GM23248 (cell line): ENCODE measurements at places on chromosomes 2 and 18. TPM values are rescaled to one million over a fixed set of nuclear protein-coding genes. Genes with fewer than 3 reads are reported as not detected.
A peak's percentile ranks its signal among the peaks of the same experiment; 100 is the strongest.

GRCh38 chr2:112782234-112782799, 2.0 kb downstream of the IL1A start:
- no peak for DNase-seq

DNA sequence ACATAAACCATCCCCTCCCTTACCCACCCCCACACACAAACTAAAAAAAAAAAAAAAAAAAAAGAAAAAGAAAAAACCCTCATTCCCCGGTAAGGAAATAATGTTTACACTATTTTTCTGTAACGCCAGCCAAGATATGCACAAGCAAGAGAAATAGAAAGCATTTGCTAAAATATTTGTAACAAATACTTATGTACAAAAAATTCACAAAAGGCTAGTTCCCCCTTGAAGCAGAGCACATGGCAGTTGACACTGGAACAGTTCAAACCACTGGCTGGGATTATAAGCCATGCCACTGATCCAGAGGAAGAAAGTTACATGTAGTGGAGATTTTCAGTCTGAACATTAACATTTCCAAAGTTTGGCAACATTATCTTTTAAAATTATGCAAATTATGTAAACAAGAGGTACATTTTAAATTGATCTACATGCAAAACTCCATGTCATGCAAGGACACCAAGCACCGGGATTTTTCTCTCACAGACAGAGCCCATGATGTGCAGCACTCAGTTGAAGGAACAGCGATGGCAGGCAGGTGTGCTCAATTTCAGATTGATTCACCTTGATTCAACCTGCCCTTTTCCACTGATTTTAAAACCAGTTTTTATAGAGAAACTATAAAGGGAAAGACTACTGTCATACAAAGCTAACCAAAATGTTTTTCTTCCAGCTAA, 21.4 kb downstream of the PNO1 start:
- DNase-seq, result no peak

Gene CPLX4
- total RNA-seq, result not detected in 2 replicates

GRCh38 chr18:6785001-6785400, 55.5 kb downstream of the ARHGAP28 start:
- no peak for DNase-seq

GRCh38 chr2:60520917-60521539, 32.4 kb downstream of the BCL11A start:
- no peak for DNase-seq

Gene CD8B2
- total RNA-seq, result not detected in 2 replicates

GRCh38 chr2:240839152-240840143, 19.4 kb upstream of the KIF1A start:
- DNase-seq, result no peak

GRCh38 chr2:28658369-28658768, 93.3 kb upstream of the PPP1CB start:
- peak; percentile 68 for DNase-seq

GRCh38 chr2:159232456-159233170, 53.9 kb downstream of the WDSUB1 start:
- no peak for DNase-seq

DNA sequence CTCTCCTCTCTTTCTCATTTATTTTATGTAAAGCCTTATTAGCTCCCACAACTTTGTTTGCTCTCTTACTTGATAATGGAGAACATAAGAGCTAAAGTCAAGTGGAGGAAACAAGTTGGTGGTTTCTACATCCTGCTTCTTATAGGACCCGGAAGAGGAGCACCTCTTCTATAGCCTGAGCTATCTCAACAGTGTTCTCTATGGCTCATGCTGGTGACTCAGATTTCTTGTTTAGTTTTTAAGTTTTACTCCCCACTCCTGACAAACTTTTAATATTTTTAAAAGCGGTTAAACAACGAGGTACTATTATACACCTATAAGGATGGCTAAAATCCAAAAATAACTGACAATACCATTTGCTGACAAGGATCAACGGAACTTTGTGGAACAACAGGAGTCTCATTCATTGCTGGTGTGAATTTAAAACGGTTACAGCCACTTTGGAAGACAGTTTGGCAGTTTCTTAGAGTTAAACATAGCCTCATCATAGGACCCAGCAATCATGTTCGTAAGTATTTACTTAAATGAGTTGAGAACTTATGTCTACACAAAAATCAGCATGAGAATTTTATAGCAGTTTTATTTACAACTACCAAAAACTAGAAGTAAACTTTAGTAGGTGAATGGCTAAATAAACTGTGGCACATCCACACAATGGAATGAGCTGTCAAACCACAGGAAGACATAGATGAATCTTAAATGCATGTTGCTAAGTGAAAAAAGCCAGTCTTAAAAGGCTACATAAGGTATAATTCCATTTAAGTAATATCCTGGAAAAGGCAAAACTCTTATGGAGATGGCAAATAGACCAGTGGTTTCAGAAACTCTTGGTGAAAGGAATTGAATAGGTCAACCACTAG, 12.7 kb upstream of the CDC42EP3 start:
- DNase-seq, result no peak

- DNase-seq, result no peak
Measured at GRCh38 chr2:165369898-165370296, 99.6 kb upstream of the CSRNP3 start.

Gene UGT1A4
- not detected in 2 replicates for total RNA-seq

DNA sequence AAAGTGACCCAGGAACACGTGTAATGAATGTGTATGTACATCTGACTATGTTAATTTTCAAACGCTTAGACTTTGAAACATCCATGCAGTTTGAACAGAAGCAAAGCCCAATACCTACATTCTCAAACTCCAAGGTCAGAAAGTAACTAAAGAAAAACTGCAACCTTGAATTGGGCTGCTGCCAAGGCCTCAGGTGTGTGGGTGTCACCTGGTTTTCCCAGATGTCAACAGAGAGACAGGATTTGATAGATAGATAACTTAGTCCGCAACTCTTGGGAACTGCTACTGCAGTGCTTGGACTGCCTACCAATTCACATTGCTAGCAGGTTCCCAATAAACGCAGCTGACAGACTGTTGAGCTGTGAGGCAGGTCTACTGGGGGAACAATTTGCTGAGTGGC, 78.7 kb upstream of the PAPOLG start:
- no peak for DNase-seq

Gene LRRTM4
- not detected in 2 replicates for total RNA-seq

- DNase-seq, result no peak
Measured at GRCh38 chr2:136901732-136902131, 136.4 kb downstream of the THSD7B start.

Gene PIEZO2
- total RNA-seq, result 1.1 and 1.5 TPM in 2 replicates

GRCh38 chr2:201908901-201909300, 102.6 kb downstream of the CDK15 start:
- peak; percentile 28 for DNase-seq

GRCh38 chr2:150153646-150154307, 333.7 kb downstream of the RND3 start:
- DNase-seq, result no peak

- DNase-seq, result peak; percentile 18
Measured at GRCh38 chr18:75130591-75131328, 78.2 kb downstream of the PTGR3 start.

- no peak for DNase-seq
Measured at GRCh38 chr18:49531678-49532153, 30.1 kb upstream of the LIPG start.

GRCh38 chr18:50579061-50579774, 19.3 kb downstream of the MAPK4 start:
- no peak for DNase-seq

DNA sequence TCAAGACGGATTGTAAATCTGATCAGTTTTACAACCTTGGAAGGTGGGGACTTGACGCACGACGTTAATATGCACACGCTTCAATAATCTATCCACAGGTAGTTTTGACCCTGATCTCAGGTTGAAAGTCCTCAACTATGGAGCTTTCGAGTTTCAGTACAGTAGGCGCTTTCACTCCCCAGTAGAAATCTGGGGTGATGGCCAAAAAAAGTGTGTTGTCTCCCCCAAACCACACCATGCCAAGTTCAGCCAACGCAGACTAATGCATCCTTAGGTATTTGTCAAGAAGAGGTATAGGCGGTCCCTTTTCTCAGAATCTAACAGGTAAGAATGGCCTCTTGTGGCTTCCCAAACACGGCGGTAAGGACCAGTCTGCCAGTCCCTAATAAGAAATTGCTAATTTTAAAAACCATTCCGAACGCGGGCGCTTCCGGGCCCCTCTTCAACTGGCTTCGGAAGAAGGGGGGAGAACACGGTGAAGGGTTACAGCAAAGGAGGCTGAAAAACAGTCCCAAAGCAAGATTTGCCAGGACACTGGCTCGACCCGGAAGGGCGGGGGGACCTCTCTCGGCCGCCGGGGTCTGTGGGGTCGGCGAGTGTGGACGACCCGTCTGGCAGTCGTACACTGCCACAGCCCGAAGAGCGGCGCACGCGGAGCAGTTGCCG, 659 bp downstream of the FAM210A start:
- peak; percentile 40 for DNase-seq

DNA sequence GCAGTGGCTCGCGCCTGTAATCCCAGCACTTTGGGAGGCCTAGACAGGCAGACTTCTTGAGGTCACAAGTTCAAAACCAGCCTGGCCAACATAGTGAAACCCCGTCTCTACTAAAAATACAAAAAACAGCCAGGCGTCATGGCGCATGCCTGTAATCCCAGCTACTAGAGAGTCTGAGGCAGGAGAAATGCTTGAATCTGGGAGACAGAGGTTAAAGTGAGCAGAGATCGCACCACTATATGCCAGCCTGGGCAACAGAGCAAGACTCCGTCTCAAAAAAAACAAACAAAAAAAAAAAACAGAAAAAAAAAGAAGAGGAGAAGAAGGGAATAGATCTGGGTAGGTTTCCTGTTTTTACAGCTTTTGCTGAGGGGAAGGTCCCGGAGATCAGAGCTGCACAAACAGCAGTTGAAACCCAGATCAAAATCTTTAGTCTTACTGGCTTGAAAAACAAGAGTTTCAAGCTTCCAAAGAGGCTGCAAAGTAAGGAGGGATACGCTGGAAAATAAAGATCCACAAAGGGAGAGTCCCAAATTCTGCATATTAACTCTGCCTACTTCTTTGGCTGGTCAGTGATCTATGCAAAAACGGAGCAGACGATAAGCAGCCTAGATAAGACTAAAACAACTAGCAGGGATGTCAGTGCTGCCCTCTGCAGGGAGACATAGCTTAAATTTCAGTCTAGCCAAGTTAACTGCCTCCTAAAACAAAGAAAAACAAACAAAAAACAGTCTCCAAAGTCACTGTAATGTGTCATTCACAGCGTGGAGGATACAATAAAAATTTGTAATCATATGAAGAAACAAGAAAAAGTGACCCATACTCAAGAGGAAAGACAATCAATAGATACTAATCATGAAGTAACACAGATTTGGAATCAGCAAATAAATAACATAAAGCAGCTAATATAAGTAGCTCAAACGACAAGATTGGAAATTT, 74.1 kb downstream of the TLK1 start:
- DNase-seq, result peak; percentile 69

DNA sequence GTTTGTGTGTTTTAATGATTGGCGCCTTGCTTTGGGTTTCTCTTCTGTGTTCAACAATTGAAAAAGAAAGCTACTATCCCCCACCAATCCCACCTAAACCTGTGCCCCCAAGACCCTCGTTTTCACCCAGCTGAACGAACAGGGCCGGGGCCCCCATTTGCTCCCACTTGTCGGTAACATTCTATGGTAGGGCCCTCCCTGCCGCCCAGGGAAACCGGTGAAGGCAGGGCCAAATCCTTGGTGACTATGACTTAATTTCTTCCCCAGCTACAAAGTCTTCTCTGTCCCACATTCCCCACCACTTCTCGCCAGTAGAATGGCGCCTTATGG, 598 bp upstream of the SNRNP200 start:
- DNase-seq, result peak; percentile 26
